ENCODE measurements at places on chromosomes 7 and 10. TPM values are rescaled to one million over a fixed set of nuclear protein-coding genes. Genes with fewer than 3 reads are reported as not detected.

GRCh38 chr7:112023282-112023681 is 182.9 kb downstream of the DOCK4 start:
- no peak for DNase-seq

DNA sequence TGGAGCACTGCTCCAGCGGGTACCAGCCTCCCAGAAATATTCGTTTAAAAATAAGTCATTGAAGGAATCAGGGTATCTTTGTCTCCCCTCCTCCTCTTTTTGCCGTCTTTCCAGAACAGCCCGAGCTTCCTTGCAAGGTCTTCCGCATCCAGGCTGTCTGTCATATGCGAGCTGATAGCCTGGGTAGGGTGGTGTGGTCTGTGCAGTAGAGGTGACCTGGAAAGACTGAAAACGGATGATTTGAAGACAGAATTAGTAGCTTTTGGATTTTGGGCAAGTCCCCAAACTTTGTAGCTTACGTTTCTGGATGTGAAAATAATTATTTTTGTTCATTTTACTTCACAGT is 480 bp downstream of the VPS50 start:
- no peak for DNase-seq

GRCh38 chr7:125074141-125074540 is 144.5 kb upstream of the POT1 start:
- DNase-seq: no peak

GRCh38 chr10:128025951-128026350 is 100.3 kb downstream of the MKI67 start:
- DNase-seq: no peak

DNA sequence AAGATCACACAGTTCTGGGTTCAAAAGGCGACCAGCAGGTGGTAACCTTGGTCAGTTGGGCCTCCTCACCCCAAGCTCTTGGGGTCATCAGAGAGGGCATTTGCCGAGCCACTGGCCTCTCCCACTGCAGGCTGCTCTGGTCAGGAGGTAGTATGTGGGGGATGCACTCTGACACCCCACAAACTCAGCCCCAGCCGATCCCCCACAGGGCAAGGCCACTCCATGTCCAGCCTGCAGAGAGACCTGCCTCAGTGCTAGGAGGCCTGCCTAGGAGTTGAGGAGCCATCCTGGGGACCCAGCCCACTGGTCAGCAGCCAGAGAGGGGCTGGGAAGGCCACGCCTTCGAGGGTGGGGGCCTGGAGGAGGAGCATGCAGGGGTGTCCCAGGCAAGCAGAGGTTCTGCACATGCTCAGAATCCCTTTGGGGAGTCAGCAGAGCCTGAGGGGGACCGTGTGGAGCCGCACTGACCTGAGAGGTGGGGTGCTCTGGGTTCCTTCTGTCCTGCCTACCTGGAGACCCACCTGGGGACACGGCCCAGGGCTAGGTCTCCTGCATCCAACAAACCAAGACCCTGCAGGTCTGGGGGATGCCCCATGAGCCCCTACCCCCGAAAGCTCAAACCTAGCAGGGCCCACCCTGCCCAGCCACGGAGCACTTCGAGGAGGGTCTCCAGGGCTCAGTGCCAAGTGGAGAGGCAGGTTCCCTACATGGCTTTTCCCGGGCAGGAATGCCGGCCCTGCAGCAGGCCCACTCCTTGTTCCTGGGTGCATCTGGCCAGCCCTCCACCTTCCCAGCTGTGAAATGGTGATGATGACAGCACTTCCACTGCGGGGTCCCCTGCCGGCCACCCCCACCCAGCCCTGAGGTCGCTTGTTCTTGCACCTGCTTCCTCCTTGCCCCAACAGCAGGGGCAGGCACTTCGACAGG is 58.5 kb downstream of the RASGEF1A start:
- DNase-seq: peak; percentile 55

GRCh38 chr10:77317221-77317620 is 320.4 kb downstream of the KCNMA1 start:
- no peak for DNase-seq

Gene FAM25A
- not detected for total RNA-seq

Gene SEM1
- total RNA-seq: 53.7 TPM

All from sciatic nerve (tissue), 2 donors.